Cardiac fibroblast (primary cell): ENCODE measurements at places on chromosomes 16 and 17.

DNA sequence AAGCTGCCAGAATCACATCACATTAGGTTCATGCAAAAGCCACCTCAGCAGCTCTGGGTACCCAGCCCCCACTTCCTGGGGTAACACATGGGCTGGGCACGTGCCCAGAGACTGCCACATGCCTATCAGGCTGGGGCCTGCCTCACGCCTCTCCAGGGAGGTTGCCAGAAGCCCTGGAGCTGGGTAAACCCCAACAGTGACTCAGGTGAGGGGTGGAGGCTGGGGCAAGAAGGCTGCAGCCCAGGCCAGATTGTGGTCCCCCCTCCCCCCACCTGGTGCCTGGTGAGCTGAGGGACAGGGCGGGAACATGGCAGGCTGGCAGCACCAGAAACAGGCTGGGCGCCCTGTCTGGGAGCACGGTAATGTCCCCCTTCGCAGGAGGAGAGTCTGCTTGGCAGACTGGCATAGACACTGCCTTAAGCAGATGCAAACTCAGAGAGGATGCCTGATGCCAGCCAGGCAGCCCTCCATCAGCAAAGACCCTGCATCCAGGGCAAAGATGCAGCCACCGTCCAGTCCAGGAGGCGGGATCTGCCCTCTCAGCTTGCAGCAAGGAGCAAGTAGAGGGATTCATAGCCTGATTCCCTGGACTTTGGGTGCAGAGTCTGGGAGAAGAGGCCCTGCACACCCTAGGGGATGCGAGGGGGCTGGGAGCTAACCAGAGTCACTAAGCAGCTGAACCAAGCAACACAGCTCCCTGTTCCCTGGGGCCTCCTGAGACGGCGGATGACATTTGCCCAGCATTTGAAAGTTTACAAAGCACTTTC lies 28.8 kb downstream of the NGFR start:
- DNase-seq, result no peak

DNA sequence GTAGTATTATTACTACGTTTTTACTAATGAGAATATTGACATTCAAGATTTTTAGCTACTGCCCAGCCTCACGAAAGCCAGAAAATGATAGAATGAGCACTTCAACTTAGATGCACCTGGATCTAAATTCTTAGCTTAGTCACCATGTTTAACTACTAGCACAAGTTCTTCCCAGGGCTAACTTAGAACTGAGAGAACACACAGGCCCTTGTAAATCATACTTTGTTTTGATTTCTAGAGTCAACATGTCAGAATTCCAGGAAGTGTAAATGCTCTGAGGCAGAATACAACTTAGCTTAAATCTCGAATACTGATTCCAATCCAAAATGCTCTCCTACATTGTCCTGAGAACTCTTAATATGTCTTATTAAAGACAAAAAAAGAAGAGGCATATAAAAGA lies 6.8 kb upstream of the ACSM1 start:
- DNase-seq, result no peak

GRCh38 chr16:1427473-1428461 lies 3.1 kb upstream of the PERCC1 start:
- DNase-seq, result no peak

- no peak for DNase-seq
Measured at GRCh38 chr17:65780111-65780510, 218.7 kb upstream of the AXIN2 start.

GRCh38 chr17:58324409-58325288 lies 3.9 kb downstream of the TSPOAP1 start:
- DNase-seq, result no peak

GRCh38 chr17:57201481-57201880 lies 54.8 kb upstream of the MSI2 start:
- no peak for DNase-seq

DNA sequence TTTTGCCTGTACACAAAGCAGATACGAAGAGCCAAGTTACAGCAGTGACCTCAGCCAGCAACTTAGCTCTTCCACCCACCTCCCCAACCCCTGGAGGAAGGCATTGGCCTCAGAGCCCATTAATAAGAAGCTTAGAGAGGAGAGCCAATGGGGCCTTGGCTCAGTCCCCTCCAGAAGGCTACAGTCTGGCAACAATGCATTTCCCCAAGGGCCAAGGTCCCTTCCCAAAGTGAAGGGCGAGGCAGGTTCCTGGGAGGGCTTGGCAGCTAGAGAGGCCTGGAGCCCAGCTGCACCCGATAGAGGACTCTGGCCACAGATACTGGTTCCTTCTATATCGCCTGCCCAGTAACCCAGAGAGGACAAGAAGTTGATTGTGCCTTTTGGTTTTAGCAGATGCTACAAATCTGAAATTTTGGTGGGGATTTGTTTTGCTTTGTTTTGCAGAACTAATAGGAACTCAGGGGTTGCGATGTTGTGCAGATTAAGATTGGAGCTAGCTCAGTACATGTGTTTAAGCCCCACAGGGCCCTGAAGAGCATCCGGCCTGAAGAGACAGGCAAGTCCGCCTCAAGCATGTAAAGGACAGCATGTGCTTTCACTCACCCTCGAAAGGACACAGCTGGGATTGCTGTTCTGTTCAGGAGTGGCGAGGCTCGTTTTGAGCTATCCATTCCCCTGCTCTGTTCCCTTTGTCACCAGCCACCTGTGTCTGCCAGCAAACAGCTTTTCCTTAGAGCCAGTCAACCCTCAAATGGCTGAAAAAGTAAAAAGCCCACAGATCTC lies 12.0 kb upstream of the PNPO start:
- no peak for DNase-seq
